ENCODE measurements at places on chromosomes 2 and 18. TPM values are rescaled to one million over a fixed set of nuclear protein-coding genes. Genes with fewer than 3 reads are reported as not detected.

DNA sequence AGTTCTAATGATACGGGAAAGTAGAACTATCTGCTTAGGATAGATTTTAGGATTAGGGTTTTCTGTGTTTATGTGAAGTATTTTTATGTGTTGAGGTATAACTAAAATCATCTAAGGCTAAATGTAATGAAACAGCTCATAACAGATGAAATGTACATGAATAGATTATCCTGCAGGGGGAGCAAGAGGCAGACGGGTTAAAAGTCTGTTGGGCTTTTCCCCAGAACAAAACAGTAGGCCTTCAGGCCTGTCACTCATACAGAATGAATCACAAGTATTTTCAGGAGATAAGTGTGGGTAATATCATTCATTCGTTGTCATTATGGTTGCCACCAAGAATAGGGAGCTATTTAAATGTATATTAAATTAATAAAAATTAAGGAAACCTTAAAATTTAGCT is 107.9 kb upstream of the IL1R2 start:
- no peak for DNase-seq

DNA sequence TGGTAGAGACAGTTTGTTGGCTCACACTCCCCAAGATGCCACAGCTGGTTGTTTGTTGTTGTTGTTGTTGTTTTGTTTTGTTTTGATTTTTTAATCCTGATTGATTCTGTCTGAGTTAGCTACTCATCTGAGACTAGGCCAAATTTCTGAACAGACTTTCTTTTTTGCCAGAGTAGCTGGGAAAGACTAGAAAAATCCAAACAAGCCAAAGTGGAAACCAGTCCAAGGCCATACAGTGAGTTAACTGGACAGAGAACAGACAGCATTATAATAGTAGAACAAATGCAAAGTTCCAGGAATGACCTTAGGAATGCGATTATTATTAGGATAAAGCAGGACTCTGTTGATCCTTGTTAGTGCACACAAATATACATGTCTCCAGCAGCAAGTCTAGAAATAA is 43.8 kb upstream of the CYP26B1 start:
- DNase-seq, result no peak

GRCh38 chr2:127664065-127664894 is 11.1 kb downstream of the LIMS2 start:
- DNase-seq, result no peak

DNA sequence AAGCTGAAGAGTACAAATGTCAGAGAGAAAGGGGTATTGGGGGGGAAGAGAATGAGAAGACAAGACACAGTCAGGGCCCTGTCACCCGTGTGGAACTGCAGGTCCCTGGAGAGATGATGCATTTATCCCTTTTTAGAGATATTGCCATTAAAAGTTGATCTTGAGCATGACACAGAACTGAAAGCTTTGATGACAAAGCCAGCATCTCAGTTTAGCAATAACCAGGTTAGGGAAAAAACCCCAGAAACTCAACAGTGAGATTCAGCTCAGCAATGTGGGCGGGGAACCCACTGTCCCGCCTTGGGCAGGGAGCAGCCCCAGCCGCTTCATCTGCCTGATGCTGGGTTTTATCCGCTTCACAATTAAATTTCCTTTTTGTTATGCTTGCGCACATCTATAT is 181.1 kb downstream of the NEDD4L start:
- no peak for DNase-seq

DNA sequence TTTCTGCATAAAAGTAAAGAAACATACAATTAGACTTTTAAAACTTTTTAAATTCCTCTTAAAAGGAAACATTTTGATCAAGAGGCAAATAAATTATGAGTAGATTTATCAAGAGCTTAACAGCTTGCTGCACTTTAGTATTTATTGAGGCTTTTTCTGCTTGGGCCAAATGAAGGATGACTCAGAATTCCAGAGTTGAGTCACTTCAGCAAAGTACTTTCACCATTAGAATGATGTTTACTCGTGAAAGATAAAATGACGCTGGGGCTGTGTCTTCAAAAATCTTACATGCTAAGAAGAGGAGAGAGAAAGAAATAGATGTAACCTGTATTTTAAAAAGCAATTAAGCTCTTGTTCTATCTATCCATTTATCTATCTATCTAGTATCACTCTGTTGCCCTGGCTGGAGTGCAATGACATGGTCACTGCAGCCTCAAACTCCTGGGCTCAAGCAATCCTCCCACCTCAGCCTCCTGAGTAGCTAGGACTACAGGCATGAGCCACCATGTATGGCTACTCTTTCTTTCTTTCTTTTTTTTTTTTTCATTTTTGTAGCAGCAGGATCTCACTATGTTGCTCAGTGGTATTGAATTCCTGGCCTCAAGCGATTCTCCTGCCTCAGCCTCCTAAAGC is 75.3 kb upstream of the RIOK3 start:
- no peak for DNase-seq

The SMAD7 gene
- polyA plus RNA-seq, result 73.8 TPM

The NYAP2 gene
- polyA plus RNA-seq, result not detected

GRCh38 chr2:197073701-197074433 is 147.4 kb upstream of the PGAP1 start:
- no peak for DNase-seq

- DNase-seq, result no peak
Observed at GRCh38 chr18:56451188-56451587, 187.2 kb downstream of the TXNL1 start.

- DNase-seq, result no peak
Observed at GRCh38 chr18:36589857-36590543, 238.8 kb downstream of the TPGS2 start.

GRCh38 chr2:111133603-111134002 is 12.9 kb downstream of the BCL2L11 start:
- DNase-seq, result no peak

DNA sequence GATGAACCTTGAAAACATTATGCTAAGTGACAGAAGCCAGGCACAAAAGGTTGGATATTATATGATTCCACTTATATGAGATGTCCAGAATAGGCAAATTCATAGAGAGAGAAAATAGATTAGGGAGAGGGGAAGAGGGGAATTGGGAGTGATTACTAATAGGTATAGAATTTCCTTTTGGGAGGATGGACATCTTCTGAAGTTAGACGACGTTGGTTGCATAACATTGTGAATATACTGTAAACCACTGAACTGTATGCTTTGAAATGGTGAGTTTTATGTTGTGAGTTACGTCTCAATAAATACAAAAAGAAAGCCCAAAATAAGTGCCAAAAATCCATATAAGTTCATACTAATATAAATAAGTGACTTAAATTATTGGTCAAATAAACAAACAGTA is 18.6 kb upstream of the CYP26B1 start:
- no peak for DNase-seq

GRCh38 chr2:210177769-210178168 is 6.6 kb upstream of the KANSL1L start:
- no peak for DNase-seq

GRCh38 chr2:105768176-105768575 is 23.5 kb downstream of the NCK2 start:
- DNase-seq, result no peak

The IL1B gene
- 0.72 TPM for polyA plus RNA-seq

- DNase-seq, result no peak
Observed at GRCh38 chr2:174916270-174916930, 88.8 kb downstream of the CHN1 start.

The CFC1 gene
- polyA plus RNA-seq, result not detected

The AQP12A gene
- 1.6 TPM for polyA plus RNA-seq

The R3HDM1 gene
- 37.2 TPM for polyA plus RNA-seq

The C2orf15 gene
- 12.8 TPM for polyA plus RNA-seq

The FLACC1 gene
- polyA plus RNA-seq, result 1.9 TPM

DNA sequence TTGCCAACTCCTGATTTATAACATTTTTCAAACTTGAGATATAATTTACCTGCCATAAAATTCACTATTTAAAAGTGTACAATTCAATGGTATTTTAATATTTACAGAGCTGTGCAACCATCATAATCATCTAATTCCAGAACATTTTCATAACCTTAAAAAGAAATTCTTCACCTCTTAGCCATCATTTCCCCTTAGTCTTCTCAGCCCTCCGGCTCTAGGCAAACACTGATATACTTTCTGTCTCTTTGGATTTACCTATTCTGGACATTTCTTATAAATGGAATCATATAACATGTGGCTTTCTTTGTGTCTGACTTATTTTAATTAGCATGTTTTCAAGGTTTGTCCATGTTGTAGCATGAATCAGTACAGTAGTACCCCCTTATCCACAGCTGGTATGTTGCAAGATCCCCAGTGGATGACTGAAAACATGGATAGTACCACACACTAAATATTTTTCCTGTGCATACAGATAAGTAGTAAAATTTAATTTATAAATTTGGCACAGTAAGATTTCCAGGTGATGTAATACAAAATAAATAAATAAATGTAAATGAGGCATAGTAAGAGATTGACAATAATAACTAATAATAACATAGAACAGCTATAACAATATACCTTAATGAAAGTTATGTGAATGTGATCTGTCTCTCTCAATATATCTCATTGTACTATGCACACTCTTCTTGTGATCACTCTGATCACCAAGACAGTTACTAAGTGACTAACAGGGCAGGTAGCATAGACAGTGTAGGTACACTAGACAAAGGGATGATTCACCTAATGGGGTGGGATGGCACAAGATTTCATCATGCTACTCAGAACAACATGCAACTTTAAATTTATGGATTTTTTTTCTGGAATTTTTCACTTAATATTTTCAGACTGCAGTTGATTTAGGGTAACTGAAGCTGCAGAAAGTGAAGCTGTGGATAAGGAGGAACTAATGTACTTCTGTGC is 73.1 kb downstream of the RAB3GAP1 start:
- DNase-seq, result no peak

- no peak for DNase-seq
Observed at GRCh38 chr2:208356846-208357574, 49.6 kb upstream of the PTH2R start.

The GKN1 gene
- not detected for polyA plus RNA-seq

The CXCR1 gene
- not detected for polyA plus RNA-seq

The ATOH8 gene
- 17.1 TPM for polyA plus RNA-seq

The ST8SIA5 gene
- 0.98 TPM for polyA plus RNA-seq

DNA sequence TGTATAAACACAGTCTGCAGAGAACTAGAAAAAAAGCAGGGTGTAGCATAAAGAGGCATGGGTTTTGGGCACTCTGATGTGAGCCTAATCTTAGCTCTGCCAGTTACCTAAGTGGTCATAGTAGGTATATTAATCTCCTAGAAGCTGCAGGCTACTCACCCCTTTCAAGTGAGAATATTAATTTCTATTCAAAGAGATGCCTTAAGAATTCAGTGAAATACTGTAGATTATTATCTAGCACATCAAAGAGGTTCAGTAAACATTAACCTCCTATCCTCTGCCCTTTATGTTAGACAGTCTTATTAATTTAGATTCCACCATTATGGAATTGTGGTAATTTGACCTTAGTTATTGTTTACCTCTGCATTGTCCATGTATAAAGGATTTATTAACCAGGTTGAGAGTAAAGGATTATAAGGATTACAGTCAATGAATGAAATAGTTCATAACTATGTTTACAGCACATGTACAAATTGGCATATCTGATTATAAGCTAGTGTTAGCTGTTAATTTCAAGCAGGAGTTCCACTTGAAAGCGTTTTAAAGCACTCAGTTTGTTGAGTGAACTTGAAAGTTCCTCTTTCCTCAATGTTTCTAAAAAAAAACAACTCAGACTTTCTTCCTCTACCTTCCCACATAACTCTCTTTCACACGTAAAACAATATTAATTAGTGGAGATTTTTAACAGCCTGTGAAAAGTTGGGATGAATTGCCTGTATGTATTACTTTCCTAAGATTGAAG is 150.6 kb upstream of the EPC2 start:
- DNase-seq, result no peak

The TGFA gene
- 21.1 TPM for polyA plus RNA-seq

DNA sequence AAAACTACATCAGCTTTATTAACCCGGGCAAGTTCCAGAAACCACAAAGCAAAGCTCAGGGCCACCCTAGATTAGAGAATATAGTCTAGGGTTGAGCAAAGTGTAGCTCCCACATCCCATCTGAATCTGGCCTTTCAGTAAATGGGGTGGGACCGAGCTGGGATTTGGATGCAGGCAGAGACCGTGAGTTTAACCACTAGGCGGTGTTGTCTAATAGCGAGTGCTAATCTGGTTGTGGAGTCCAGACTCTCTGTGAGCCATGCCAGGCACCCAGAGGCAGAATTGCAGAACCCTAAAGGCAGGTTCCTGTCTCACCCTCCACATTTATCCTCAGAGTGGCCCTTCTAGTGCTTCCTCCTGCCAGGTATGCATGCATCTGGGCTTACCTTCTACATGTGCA is 435.9 kb downstream of the TSN start:
- peak; percentile 23 for DNase-seq

DNA sequence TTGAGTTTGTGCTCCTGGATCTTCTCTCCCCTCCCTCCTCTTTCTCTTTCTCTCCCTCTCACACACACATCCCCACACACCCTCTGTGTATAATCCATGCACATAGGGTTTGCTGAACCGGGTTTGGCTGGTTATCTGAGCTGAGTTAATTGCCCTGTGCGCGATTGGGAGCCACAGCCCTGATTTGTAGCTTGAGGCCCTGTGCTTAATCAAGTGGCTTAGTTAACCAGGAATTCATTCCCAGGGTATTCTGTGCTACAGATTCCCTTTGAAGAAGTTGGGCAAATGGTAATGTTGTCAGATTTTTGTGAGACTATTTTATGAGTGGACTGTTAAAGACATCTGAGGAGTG is 6.2 kb downstream of the PARD3B start:
- DNase-seq, result no peak

DNA sequence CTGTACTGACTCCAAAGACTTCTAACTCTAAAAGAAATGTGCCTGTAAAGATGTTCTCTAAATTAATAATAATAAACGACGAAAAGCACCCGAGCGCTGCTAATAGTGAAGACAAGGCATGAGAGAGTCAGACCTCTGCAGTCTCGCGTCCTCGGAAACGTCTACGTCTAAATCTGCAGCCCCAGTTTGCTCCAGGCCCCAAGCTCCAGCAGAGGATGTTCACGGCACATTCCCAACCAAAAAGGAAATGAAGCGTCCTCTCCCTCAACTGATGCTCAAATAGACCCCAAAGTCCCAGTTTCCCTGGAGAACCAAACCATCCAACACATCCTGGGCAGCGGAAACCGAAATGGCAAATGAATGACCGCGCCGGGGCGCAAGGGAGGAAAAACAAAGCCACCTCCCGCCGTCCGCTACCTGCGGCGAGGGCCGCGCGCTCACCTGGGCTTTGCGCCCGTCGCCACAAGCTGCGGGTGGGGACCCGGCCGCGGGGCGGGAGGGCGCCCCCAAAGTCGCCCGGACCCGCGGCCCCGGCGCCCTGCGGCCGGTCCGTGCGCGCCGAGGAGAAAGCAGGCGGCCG is 47.1 kb upstream of the CCDC150 start:
- DNase-seq, result peak; percentile 32

Measured in right renal pelvis (tissue), 4 donors.